ENCODE measurements at places on chromosomes 3 and 15.

DNA sequence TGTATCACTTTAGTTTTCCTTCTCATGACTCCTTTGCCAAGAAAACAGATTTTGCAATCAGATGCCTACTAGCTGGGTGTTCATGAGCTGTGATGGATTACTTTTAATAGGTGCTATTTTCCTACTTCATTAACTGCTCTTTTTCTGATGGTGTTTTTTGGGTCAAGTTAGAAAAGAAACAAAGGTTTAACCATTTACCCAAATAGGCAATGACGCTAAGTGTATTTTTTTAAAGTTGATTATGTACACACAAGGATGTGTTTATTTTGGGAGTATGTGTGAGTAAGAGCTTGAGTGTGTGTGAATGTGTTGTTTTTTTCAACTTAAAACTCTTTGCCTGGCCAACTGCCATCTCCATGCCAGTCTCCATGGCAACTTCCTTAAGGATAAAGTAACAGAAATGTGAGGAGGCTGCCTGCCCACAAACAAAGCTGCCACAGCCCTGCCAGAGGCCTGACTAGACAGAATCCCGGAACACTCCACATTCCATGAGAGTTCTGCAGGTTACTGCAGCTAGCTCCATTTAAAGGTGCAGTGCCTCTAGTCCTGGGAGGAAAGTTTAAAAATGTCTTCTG lies 215.6 kb upstream of the RBMS3 start:
- no peak overlapping the region for H3K27ac ChIP-seq
- no peaks in the 10 kb centered on the region for H3K27me3 ChIP-seq
- DNase-seq, result peak; percentile 86
- peaks cover 7% of the 10 kb centered on the region for H3K4me1 ChIP-seq
- no peak overlapping the region for H3K4me3 ChIP-seq
- H3K36me3 ChIP-seq, result no peaks in the 10 kb centered on the region

- DNase-seq, result no peak
- no peaks in the 10 kb centered on the region for H3K4me1 ChIP-seq
- H3K27ac ChIP-seq, result no peak overlapping the region
- H3K27me3 ChIP-seq, result no peaks in the 10 kb centered on the region
These were observed 88.8 kb downstream of the CACNA1D start for GRCh38 chr3:53583161-53583690.

- no peak overlapping the region for H3K4me3 ChIP-seq
- H3K4me1 ChIP-seq, result no peaks in the 10 kb centered on the region
- no peaks in the 10 kb centered on the region for H3K27me3 ChIP-seq
- no peaks in the 10 kb centered on the region for H3K36me3 ChIP-seq
These were observed 86.4 kb upstream of the WNT7A start for GRCh38 chr3:13966302-13966701.

GRCh38 chr3:62183969-62184368 lies 189.4 kb downstream of the FEZF2 start:
- H3K4me1 ChIP-seq, result peaks cover 10% of the 10 kb centered on the region
- no peak overlapping the region for H3K27ac ChIP-seq
- DNase-seq, result no peak
- H3K4me3 ChIP-seq, result no peak overlapping the region

DNA sequence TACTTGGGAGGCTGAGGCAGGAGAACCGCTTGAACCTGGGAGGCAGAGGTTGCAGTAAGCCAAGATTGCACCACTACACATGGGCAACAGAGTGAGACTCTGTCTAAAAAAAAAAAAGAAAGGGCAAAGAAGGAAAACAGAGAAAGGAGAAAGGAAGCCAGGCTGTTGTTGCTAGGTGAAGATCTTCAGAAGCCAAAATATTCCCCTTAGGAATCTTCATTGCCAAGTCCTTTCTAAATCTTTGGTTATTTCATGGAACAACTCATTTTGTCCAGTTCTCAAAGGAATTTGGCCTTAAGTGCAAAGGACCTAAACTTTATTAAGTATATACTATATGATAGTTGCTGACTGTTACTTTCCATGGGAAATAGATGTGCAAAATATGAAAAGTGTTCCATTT lies 59.2 kb upstream of the OSBPL11 start:
- H3K4me3 ChIP-seq, result no peak overlapping the region
- peaks cover 4% of the 10 kb centered on the region for H3K4me1 ChIP-seq
- no peak for DNase-seq
- H3K27ac ChIP-seq, result no peak overlapping the region
- H3K27me3 ChIP-seq, result no peaks in the 10 kb centered on the region
- H3K36me3 ChIP-seq, result no peaks in the 10 kb centered on the region

DNA sequence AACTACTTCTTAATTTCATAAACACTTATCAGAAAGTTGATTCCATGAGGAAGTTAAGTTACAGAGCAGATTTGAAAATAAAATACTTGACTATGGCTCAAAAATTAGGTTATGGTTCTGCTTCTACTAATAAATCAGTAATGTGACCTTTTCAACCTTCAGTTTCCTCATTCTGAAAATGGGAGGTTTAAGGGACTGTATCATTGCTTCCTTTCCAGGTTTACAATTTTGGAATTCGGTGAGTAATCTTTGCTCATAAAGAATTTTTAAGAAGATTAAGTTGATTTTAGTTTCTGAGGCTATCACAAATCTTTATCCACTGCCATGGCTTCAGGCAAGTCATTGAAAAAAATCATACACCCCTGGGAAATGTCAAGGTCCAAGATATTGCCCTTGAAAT lies 1061.2 kb downstream of the DIPK2A start:
- H3K27ac ChIP-seq, result no peak overlapping the region
- no peak overlapping the region for H3K4me3 ChIP-seq
- no peaks in the 10 kb centered on the region for H3K4me1 ChIP-seq
- DNase-seq, result no peak
- H3K36me3 ChIP-seq, result no peaks in the 10 kb centered on the region

DNA sequence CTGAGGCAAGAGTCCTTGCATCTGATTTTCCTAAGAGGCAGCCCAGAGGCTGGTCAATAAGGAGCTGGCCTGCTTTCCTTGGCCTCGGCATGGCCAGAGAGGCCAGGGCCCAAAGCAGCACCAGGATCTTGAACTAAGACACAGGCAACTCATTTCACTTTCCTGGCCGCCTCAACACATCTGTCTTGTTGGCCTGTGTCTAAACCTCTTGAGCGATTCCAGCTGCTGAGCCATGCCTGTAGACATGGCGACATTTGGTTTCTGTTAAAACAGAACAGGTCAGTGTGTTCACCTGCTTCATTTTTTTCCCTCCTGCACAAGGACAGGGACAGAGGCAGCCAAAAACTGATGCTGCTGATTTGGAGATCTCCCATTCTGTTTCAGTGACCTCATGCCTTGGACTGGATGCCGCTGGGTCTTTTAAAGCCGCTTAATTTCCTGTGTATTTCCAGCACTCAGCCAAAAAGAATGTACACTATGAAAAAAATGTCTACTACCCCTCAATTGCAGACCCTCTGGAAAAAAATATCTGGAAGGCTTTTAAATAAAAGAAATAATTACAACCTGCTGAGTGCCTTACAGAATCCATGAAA lies 266.6 kb upstream of the ICE2 start:
- H3K27ac ChIP-seq, result no peak overlapping the region
- no peaks in the 10 kb centered on the region for H3K4me1 ChIP-seq
- no peak for DNase-seq
- H3K4me3 ChIP-seq, result no peak overlapping the region
- no peaks in the 10 kb centered on the region for H3K27me3 ChIP-seq
- H3K36me3 ChIP-seq, result no peaks in the 10 kb centered on the region

DNA sequence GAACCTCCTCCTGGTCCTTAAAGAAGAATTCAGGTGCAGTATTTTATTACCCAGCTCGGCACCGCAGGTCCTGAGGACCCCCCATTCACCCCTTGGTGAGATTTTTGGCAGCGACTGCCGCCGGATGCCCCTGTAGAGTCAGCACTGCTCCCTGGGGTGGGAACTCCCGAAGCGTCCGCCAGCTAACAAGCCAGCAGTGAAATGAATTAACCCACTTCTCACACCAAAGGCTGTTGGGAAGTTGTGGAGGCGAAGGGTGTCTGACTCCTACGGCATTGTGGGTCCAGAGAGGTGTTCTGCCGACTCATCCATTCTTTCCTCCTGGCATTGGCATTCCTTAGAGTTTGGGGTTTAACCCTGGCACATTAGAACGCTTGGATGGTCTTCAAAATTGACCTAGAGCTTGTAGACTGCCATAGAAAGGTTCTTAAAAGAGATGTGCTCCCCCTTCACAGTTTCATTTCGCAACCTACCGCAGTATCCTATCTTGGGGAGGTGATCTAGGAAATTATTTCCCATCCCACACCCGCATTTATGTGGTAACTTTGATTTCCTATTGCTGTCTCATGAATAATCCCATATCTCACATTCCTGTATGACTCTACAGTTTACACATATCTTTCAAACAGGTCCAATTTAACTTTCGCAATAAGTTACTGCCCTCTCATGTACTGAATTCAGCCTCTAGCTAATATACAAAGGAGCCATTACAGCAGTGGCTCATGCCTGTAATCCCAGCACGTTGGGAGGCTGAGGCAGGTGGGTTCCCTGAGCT lies 879 bp upstream of the EIF5A2 start:
- DNase-seq, result peak; percentile 66
- no peaks in the 10 kb centered on the region for H3K36me3 ChIP-seq
- no peak overlapping the region for H3K4me3 ChIP-seq
- peaks cover 8% of the 10 kb centered on the region for H3K27me3 ChIP-seq
- peak overlapping the region; percentile 30 for H3K27ac ChIP-seq
- peaks cover 11% of the 10 kb centered on the region for H3K4me1 ChIP-seq

DNA sequence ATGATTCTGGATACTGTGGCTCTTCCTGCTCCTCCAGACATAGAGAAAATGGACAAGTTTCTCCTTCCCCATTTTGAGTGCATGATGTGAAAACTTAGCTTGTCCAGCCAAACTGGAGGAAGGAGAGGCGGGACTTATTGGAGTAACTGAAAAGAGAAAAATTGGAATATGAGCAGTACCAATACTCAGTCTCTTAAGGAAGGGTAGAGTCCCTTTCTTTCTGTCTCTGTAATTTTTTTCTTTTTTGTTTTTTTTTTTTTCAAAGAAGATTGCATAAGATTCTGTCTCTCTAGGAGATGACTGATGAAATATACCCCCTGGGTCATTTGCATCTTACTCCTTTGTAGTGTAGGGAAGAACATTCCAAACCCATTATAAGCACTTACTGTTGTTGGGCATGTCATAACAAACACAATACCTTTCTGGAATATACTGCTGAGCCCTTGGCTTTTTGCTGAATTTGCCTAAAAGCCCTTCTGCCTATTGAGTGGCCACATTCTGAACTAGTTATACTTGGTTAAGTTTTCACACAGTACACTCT lies 498.1 kb upstream of the TPRG1 start:
- H3K27ac ChIP-seq, result no peak overlapping the region
- no peak overlapping the region for H3K4me3 ChIP-seq
- peaks cover 17% of the 10 kb centered on the region for H3K4me1 ChIP-seq

GRCh38 chr3:50286322-50287227 lies 5.7 kb downstream of the IFRD2 start:
- H3K27ac ChIP-seq, result no peak overlapping the region
- DNase-seq, result no peak
- no peaks in the 10 kb centered on the region for H3K27me3 ChIP-seq
- peaks cover 31% of the 10 kb centered on the region for H3K36me3 ChIP-seq
- peaks cover 8% of the 10 kb centered on the region for H3K4me1 ChIP-seq

DNA sequence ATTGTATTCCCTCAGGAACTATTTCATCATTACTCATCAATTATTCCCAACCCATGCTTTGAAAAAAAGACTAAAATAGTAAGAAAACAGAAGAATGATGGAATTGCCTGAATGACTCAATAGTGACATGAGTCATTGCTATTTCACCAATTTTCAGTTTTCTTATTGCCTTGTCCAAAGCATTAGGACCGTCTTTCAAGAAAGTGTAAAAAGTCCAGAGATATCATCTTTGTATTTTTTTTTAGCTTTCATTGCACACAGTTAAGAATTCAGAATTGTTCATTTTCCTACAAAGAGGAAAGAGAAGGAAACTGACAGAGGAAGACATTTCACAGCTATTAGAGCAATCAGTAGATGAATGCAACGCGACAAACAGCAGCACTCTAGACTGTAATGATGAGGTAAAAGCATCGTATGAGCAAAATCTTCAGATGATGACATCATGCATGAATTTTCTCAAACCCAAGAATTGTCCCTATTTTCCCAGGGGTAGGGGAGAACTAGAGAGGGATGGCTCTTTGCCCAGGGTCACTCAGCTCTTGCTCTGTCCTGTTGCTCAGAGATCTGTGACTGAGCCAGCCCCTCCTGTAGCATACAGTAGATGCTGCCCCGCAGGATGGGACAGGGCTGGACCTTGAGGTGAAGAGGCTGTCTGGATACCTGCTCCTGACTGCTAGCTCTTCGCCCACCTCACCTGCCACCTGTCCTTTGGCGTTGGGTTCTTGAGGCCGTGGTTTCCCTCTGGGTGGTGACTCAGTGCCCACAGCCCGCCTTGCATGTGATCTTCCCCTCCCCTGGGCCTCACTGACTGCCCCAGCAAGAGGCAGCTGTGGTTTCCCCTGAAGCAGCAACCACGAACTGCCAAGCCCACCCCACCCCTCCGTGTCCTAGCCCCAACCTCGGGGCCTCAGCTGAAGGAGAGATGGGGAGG lies 84.8 kb downstream of the PPCDC start:
- DNase-seq, result no peak
- H3K36me3 ChIP-seq, result no peaks in the 10 kb centered on the region
- peaks cover 16% of the 10 kb centered on the region for H3K4me1 ChIP-seq

GRCh38 chr15:43144512-43144911 lies 11.1 kb downstream of the TMEM62 start:
- H3K27ac ChIP-seq, result no peak overlapping the region
- no peak overlapping the region for H3K4me3 ChIP-seq
- peaks cover 5% of the 10 kb centered on the region for H3K4me1 ChIP-seq
- no peak for DNase-seq

DNA sequence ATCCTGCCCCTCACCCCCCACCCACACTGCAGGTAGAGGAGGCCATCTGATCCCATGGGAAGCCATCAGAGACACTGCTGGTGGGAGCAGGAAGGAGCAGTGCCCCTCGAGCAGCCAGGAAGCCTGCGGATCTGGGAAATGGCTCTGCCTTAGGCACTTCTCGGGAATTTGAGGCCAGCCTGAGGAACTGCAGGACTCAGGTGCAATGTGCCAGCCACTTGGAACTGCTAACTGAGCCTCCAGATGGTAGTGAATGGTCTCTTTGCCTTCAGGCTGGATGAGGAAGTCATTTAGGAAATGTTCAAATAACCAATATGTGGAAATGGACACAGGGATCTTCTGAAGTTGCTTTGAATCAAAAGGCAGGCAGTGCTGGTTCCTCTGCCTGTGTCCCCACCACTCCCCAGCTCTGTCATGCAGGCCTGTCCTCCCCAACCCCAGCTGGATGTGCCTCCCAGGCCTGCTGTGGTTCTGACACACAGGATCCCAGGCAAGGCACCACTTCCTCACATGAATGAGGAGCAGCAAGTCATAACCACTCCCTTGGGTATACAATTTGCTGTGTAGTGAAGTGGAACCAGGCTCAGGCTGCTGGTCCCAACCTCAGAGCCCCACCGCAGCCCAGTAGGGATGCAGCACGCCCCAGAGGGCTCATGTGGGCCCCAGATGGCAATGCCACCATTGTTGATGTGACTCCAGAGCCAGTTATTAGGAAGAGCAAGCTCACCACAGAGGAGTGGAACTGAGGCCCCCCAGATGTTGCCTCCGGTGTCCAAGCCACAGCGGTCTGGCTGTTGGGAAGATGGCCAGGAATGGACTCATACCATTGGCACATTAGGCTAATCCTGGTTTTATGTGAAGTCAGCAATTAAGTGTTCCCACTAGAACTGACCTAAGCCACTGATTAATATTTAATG lies 46.5 kb upstream of the LIMD1 start:
- peak overlapping the region; percentile 31 for H3K27ac ChIP-seq
- H3K36me3 ChIP-seq, result no peaks in the 10 kb centered on the region
- H3K27me3 ChIP-seq, result no peaks in the 10 kb centered on the region
- DNase-seq, result no peak
- peaks cover 69% of the 10 kb centered on the region for H3K4me1 ChIP-seq

Measured in upper lobe of right lung (tissue), 1 donor.